Ascending aorta (tissue), 2 donors: ENCODE measurements at places on chromosomes 12 and 14.

GRCh38 chr12:57614178-57614947 lies 3.1 kb downstream of the ARHGEF25 start:
- peaks cover 6% of the 10 kb centered on the region for H3K4me1 ChIP-seq
- H3K27me3 ChIP-seq: no peaks in the 10 kb centered on the region
- H3K4me3 ChIP-seq: no peak overlapping the region
- peaks cover 25% of the 10 kb centered on the region for H3K36me3 ChIP-seq
- H3K27ac ChIP-seq: no peak overlapping the region

- no peak overlapping the region for H3K4me3 ChIP-seq
- no peak for DNase-seq
- no peaks in the 10 kb centered on the region for H3K4me1 ChIP-seq
- no peaks in the 10 kb centered on the region for H3K27me3 ChIP-seq
Measured at GRCh38 chr12:31815096-31815495, 86.3 kb upstream of the AMN1 start.

GRCh38 chr12:119870457-119870856 lies 6.7 kb downstream of the CIT start:
- H3K27me3 ChIP-seq: no peaks in the 10 kb centered on the region
- no peaks in the 10 kb centered on the region for H3K4me1 ChIP-seq
- no peak for DNase-seq
- no peaks in the 10 kb centered on the region for H3K36me3 ChIP-seq
- H3K27ac ChIP-seq: no peak overlapping the region

- DNase-seq: no peak
- H3K4me3 ChIP-seq: no peak overlapping the region
- H3K27ac ChIP-seq: no peak overlapping the region
- H3K36me3 ChIP-seq: no peaks in the 10 kb centered on the region
- no peaks in the 10 kb centered on the region for H3K27me3 ChIP-seq
- peaks cover 7% of the 10 kb centered on the region for H3K4me1 ChIP-seq
Measured at GRCh38 chr12:69880571-69880970, 55.5 kb downstream of the MYRFL start.

DNA sequence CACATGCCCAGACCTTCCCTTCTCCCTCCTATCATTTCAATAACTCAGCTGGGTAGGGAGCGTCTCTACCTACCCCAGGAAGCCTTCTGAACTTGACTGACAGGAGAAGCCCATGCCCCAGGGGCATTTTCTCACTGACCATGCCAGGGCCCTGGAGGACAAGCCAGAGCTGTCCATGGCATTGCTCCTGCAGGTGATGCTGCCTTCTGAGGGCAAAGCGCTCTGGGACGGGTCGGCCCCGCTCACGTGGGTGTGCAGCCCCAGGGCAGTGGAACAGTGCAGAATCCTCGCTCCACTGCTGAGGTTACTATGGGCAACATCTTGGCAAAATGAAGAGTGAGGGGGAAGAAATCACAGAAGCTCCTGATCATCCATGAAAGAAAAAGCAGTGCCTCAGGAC lies 28.5 kb upstream of the CIPC start:
- DNase-seq: no peak
- no peaks in the 10 kb centered on the region for H3K4me1 ChIP-seq
- H3K27me3 ChIP-seq: no peaks in the 10 kb centered on the region
- no peak overlapping the region for H3K27ac ChIP-seq
- no peaks in the 10 kb centered on the region for H3K36me3 ChIP-seq

GRCh38 chr14:31319701-31320100 lies 100.6 kb downstream of the HEATR5A start:
- H3K4me1 ChIP-seq: no peaks in the 10 kb centered on the region
- no peak overlapping the region for H3K27ac ChIP-seq
- H3K27me3 ChIP-seq: no peaks in the 10 kb centered on the region
- no peak overlapping the region for H3K4me3 ChIP-seq
- DNase-seq: no peak
- peaks cover 14% of the 10 kb centered on the region for H3K36me3 ChIP-seq

- H3K4me1 ChIP-seq: no peaks in the 10 kb centered on the region
- H3K27me3 ChIP-seq: no peaks in the 10 kb centered on the region
- no peak overlapping the region for H3K4me3 ChIP-seq
- H3K36me3 ChIP-seq: no peaks in the 10 kb centered on the region
Measured at GRCh38 chr12:63495974-63496373, 172.3 kb downstream of the DPY19L2 start.

DNA sequence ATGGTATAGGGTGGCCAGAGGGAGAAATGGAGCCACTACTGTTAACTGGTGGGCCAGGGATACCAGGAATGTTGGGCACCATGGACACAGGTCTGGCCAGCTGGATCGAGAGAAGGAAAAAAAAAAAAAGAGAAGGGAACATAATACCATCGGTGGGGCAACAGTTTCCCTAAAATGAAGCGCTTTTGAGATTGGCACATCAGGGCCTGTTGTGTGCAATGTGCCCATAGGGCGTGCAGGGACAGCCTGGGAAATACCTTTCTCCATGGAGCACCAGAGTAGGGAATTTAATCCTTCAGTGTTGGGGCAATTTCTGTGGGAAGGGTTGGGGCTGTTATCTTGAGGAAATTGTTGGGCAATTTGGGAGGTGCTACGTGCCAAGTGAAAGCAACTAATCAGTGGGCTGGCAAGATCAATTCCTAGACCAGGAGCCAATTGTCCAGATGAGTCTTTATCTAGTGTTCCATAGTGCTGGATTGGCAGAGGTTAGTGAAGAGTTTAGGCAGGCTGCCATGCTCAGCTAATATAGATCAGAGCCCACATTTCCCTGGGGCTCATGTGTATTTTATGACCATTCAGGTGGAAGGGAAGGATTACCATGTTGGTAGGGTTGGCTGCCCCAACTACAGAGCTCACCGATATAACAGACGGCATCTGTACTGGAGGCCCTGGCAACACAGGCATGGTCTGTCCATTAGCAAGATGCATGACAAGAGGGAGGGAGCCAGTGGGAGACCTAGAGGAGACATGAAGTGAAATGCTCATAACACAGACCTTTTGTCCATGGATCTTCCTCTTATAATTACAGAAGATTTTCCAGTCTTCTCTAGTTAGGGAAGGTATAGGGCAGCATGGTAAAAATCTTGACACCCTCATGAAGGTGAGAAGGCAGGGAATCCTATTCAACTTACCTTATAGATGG lies 25.5 kb upstream of the NPFF start:
- no peak for DNase-seq
- H3K27me3 ChIP-seq: no peaks in the 10 kb centered on the region
- peaks cover 96% of the 10 kb centered on the region for H3K36me3 ChIP-seq
- H3K4me1 ChIP-seq: no peaks in the 10 kb centered on the region

- no peaks in the 10 kb centered on the region for H3K27me3 ChIP-seq
- no peak overlapping the region for H3K4me3 ChIP-seq
- H3K36me3 ChIP-seq: peaks cover 21% of the 10 kb centered on the region
- H3K4me1 ChIP-seq: peaks cover 7% of the 10 kb centered on the region
- no peak overlapping the region for H3K27ac ChIP-seq
Measured at GRCh38 chr14:90277581-90278198, 21.3 kb downstream of the PSMC1 start.

DNA sequence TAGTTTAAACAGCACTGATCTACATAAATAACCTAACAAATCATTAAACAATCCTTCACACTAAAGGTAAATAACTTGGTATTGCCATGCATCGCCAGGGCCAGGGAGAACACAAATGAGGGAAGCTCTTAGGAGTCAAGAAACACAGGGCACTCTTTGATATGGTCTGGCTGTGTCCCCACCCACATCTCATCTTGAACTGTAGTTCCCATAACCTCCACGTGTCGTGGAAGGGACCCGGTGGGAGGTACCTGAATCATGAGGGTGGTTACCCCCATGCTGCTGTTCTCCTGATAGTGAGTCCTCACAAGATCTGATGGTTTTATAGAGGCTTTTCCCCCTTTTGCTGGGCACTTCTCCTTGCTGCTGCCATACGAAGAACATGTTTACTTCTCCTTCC lies 17.3 kb downstream of the TMEM132D start:
- no peak for DNase-seq
- no peak overlapping the region for H3K27ac ChIP-seq
- H3K4me1 ChIP-seq: no peaks in the 10 kb centered on the region
- H3K4me3 ChIP-seq: no peak overlapping the region
- no peaks in the 10 kb centered on the region for H3K36me3 ChIP-seq

GRCh38 chr12:6235906-6236640 lies 35.9 kb downstream of the CD9 start:
- no peak overlapping the region for H3K27ac ChIP-seq
- no peaks in the 10 kb centered on the region for H3K27me3 ChIP-seq
- peaks cover 11% of the 10 kb centered on the region for H3K4me1 ChIP-seq
- H3K4me3 ChIP-seq: no peak overlapping the region
- peaks cover 69% of the 10 kb centered on the region for H3K36me3 ChIP-seq

DNA sequence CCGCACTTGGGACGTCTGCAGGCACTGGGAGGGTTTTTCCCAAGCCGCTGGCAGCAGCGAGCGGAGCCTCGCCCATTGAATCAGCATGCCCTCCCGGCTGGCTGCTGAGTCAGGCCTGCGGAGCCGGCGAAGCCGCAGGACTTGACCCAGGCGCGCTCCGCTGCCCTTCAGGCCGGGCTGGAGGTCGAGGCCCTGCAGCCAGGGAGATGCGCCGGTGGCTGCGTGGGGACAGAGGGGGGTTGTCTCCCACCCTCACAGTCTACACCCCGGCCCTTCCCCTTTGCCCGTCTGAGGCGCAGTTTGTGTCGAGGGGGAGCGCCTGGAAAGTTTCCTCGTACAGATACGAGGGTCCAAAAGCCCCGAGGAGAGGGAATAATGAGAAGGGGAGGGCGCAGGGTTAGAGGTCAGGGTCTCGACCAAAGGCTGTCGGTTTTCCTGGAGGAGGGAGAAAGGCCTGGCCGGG lies 759 bp upstream of the KLC1 start:
- peaks cover 33% of the 10 kb centered on the region for H3K4me1 ChIP-seq
- peak overlapping the region; percentile 96 for H3K27ac ChIP-seq
- H3K4me3 ChIP-seq: peak overlapping the region; percentile 80
- H3K27me3 ChIP-seq: no peaks in the 10 kb centered on the region

GRCh38 chr12:52874573-52875435 lies 26.0 kb upstream of the KRT78 start:
- peak overlapping the region; percentile 61 for H3K4me3 ChIP-seq
- peaks cover 3% of the 10 kb centered on the region for H3K4me1 ChIP-seq
- no peak for DNase-seq
- no peaks in the 10 kb centered on the region for H3K27me3 ChIP-seq
- no peaks in the 10 kb centered on the region for H3K36me3 ChIP-seq

DNA sequence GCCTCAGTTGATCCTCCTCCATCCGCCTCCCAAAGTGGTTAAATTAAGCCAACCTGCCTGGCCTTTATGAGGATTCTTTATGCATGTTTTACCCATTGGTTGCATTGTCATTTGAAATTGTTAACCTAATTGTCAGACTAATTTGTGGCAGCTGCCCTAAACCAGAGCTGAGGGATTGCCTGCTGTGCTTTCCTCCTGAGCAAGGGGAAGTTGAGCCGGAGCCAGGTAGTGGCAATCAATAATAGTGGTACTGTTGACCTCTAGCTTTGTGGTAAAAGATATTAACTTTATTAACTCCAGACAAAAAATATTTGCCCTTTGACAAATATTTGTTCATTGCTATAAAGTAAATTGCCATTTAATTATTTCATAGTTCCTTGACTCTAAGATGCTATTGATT lies 5.6 kb upstream of the HEBP1 start:
- H3K27me3 ChIP-seq: no peaks in the 10 kb centered on the region

DNA sequence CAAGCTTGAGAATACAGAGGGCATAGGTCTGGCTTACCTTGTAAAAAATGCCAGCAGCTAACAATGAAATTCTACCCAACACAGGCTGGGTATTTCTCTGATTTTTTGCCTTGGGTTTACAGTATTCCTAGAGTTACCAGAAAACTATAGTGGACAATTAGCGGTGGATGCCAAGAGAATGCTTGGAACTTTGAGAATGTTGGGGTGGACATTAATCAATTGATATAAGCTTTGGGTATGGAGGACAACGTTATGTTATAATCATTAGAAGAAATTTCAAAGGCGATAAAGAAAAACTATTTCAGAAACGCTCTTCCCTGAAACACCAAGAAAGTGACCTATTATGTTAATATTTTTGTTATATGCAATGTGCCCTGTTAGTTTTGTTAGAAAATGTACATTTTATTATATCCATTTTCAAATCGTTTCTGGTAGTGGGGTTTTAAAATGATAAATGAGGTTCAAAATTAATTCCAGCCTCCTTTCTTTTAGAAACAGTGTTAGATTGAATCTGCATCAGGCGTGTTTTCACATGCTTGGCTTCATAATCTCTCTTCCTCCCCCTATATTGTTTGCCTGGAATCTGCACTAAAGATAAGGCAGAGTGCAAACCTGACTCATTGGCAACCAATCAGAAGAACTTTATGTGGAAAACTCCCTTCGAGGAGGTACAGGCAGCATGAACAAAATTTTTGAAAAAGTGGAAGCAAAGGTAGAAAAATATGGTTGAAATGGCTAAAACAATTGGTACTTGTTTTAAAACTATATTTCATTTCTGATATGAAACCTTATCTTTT lies 1.4 kb upstream of the PTPRQ start:
- H3K27me3 ChIP-seq: no peaks in the 10 kb centered on the region
- H3K4me3 ChIP-seq: no peak overlapping the region
- no peak for DNase-seq
- no peak overlapping the region for H3K27ac ChIP-seq

GRCh38 chr14:24335461-24336171 lies 745 bp upstream of the ADCY4 start:
- no peaks in the 10 kb centered on the region for H3K36me3 ChIP-seq
- no peak for DNase-seq
- H3K4me1 ChIP-seq: peaks cover 20% of the 10 kb centered on the region
- H3K4me3 ChIP-seq: no peak overlapping the region

- DNase-seq: no peak
- H3K27me3 ChIP-seq: no peaks in the 10 kb centered on the region
- H3K4me1 ChIP-seq: no peaks in the 10 kb centered on the region
- H3K27ac ChIP-seq: no peak overlapping the region
- H3K4me3 ChIP-seq: no peak overlapping the region
Measured at GRCh38 chr12:58363971-58364370, 422.6 kb downstream of the ATP23 start.

- DNase-seq: no peak
- no peaks in the 10 kb centered on the region for H3K27me3 ChIP-seq
- H3K27ac ChIP-seq: no peak overlapping the region
- H3K36me3 ChIP-seq: no peaks in the 10 kb centered on the region
- H3K4me1 ChIP-seq: no peaks in the 10 kb centered on the region
- H3K4me3 ChIP-seq: no peak overlapping the region
Measured at GRCh38 chr12:48280572-48280971, 70.1 kb downstream of the ZNF641 start.

- H3K36me3 ChIP-seq: no peaks in the 10 kb centered on the region
- DNase-seq: no peak
- H3K27ac ChIP-seq: no peak overlapping the region
- H3K4me1 ChIP-seq: no peaks in the 10 kb centered on the region
- no peaks in the 10 kb centered on the region for H3K27me3 ChIP-seq
Measured at GRCh38 chr12:43282106-43282505, 269.9 kb downstream of the ADAMTS20 start.
